ENCODE measurements at places on chromosomes 2 and 18.

- DNase-seq: no peak
Observed at GRCh38 chr2:161136696-161137324, 23.4 kb upstream of the TANK start.

GRCh38 chr2:38427054-38427453, 50.0 kb upstream of the ATL2 start:
- DNase-seq: no peak

- no peak for DNase-seq
Observed at GRCh38 chr18:31197676-31198075, 35.0 kb upstream of the DSC1 start.

DNA sequence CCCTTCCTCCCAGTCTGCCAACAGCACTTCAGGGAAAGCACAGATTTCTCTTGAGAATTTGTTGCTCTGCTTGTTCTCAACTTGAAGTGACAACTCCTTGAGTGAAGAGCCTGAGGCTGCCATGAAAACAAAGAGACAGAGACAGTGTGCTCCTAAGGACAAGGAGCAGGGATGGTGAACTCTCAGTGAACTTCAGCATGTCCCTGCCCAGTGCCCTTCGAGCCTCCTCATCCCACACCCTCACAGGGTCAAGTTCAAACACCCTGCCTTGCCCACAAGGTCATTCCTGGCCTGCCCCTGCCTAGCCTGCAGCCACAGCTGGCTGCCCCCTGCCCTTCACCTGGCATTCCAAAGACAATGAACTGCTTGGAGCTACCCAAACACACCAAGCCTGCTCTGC, 343.5 kb upstream of the KLHL29 start:
- DNase-seq: no peak

GRCh38 chr2:29017716-29018435, 36.8 kb downstream of the TOGARAM2 start:
- no peak for DNase-seq

DNA sequence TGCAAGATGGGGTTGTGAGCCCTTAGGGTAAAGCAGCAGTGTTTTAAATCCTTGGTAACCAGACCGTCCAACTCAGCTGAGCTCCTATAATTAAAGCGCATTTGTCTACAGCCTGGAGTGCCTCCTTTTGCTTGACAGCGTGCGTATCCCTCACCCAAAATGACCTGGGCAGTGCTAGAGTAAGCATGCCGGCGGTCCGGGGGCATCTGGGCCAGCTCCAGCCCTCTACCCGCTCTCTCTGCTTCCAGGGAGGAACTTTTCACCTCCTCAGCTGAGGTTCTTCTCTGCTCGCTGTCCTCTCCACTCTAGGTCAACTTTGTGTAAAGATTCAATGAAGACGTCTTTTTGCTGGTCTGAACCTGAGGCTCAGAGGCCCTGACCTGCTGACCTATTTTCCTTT, 102.4 kb upstream of the TPO start:
- DNase-seq: no peak

- DNase-seq: no peak
Observed at GRCh38 chr2:157376041-157376440, 50.4 kb upstream of the ERMN start.

- no peak for DNase-seq
Observed at GRCh38 chr2:107627164-107627563, 199.5 kb upstream of the RGPD4 start.

DNA sequence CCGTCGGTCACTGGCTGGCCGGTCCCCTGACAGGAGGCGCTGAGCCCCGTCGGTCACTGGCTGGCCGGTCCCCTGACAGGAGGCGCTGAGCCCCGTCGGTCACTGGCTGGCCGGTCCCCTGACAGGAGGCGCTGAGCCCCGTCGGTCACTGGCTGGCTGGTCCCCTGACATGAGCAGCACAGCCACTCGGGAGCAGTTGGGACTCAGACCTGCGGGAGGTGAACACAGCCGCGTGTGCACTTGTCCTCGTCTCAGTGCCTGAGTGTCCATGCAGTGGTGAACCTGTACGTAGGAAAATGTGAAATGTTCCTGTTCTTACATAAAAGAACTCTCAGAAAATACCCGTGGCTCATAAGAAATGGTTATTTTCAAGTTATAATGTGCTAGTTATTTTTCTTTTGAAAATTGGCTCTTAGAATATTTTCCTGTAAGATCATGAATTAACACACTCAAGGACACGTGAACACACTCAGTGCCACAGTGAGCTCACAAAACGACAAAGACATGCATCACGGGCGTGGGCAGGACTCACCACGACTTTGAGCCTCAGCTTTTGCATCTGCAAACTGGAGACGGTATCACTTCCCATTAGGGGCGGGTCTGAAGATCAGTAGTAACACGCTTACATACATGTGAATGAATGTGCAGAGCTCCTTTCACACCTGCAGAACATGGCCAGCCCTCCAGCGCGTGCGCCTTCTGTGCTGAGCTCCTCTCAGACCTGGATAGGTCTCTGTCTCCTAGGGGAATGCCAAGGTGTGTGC, 21.1 kb upstream of the NFATC1 start:
- DNase-seq: peak; percentile 45

GRCh38 chr2:9260464-9260918, 53.9 kb downstream of the ASAP2 start:
- no peak for DNase-seq

DNA sequence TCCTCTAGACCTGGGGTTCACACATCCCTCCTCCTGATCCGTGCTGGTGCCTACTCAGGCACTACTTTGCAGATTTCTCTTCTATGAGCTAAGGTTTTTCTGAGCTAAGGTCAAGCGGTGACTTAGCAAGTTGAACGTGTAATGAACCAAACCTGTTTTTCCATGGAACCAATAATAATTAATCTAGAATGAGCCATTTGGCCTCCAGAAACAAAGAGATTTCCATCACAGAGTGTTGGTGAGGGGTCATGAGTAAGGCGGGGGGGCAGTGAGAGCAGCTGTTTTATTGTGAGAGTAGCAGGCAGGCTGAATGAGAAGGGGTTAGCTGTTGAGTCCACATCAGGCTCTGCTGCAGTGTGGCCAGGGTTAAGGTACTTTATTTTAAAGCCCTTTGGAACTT, 112.0 kb upstream of the FOSL2 start:
- no peak for DNase-seq

DNA sequence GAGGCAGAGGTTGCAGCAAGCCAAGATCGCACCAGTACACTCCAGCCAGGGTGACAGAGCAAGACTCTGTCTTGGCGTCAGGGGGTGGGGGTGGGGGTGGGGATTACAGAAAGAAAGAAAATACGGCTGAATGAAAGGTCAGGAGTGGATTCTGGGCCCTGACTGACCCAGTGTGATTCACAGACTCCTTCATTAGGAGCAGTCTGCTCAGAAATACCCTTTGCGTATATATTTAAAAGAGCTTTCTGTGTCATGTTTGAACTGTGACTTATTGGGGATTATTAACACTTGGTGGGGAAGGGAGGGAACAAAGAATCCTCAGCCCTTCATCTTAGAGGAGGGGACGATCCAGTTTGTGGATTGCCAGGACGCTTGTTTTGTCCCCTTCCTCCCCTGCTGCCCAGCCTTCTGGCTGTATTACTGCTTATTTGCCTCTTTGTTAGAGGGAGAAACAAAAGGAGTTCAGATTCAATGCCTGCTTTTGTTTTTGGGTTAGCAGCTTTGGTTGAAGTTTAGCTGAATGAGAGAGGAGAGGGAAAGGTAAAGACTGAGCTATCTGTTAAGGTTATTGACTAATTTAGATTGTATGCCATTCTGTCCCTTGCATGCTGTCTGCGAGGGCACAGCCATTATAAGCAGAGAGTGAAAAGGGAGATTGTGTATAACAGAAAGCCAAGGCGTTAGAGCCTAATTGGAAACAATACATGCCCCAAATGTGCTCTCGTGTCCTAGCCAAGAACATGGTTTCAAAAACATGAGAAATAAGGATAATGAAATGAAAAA, 118.3 kb downstream of the FMNL2 start:
- no peak for DNase-seq

GRCh38 chr2:69693775-69694450, 48.0 kb upstream of the ANXA4 start:
- DNase-seq: no peak

DNA sequence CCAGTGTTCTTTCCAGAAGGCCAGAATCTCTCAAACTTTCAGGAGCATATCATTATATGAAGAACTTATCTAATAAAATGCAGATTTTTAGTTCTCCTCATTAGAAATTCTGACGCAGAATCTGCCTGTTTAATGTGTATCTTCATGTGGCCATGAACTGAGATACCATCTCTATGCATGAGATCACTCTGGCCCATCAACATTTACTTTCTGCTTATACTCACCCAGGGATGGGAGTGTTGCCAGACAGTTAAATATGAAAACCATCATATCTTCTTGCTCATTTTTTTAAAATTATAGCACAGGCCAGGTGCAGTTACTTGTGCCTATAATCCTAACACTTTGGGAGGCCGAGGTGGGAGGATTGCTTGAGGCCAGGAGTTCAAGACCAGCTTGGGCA, 60.4 kb downstream of the MAPK4 start:
- no peak for DNase-seq

DNA sequence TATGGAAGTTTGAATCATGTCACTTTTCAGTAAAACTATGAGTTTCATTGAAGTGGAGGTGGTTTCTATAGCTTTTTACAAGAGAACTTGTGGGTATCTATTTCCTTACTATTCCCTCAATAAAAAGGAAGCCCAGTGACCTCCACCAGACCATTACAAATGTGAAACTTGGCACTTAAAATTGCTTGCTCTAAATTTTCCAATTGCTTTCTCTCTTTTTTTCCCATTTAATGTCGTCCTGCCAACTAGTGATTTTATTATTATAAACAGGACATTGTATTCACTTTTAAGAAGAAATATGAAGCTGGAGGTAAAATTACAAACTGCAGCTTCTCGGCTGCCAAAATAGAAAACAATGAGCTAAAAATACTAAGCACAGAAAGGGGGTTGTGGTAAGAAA, 208.2 kb upstream of the ALPP start:
- no peak for DNase-seq

- no peak for DNase-seq
Observed at GRCh38 chr2:11698009-11698922, 28.3 kb upstream of the NTSR2 start.

- no peak for DNase-seq
Observed at GRCh38 chr2:215749092-215749957, 264.0 kb downstream of the MREG start.

GRCh38 chr2:115389024-115389423, 946.6 kb downstream of the DPP10 start:
- DNase-seq: no peak

DNA sequence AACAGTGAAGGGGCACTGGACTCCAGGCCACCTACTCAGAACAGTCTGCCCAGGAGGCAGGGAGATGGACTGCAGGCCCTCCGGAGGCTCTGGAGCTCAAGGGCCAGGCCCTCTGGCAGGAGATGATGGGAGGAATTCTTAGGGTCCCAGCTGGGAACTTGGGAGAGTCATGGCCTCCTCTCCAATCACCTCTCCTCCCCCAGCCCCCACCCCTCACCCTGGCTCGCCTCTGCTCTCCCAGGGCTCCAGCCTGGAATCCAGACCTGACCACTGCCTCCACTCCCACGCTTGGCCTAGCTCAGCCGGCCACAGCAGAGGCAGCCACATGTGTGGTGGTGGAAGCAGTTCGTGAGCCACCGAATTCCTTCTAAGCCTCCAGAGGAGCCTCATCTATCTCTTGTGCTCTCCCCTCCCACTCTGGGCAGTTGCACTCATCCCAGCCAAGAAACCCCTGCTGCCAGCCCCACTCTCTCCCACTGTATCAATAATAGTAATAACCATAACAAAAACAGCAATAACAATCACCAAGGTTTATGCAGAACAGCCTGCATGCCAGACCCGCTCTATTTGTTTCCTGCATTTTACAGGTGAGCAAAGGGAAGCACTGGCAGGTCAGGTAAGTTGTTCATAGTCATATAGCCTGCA, 67.4 kb downstream of the TNS1 start:
- DNase-seq: no peak

- DNase-seq: no peak
Observed at GRCh38 chr18:28736223-28736622, 559.3 kb upstream of the CDH2 start.

DNA sequence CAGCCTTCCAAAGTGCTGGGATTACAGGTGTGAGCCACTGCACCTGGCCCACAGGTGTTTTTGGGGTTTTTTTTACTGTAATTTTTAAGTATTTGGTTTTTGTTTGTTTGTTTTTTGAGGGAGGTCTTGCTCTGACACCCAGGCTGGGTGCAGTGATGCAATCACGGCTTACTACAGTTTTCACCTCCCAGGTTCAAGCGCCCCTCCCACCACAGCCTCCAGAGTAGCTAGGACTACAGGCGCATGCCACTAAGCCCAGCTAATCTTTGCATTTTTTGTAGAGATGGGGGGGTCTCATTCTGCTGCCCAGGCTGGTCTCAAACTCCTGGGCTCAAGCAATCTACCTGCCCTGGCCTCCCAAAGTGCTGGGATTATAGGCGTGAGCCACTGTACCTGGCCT, 7.3 kb upstream of the SLC11A1 start:
- DNase-seq: no peak

GRCh38 chr2:175880-176820, 87.7 kb downstream of the SH3YL1 start:
- peak; percentile 61 for DNase-seq

DNA sequence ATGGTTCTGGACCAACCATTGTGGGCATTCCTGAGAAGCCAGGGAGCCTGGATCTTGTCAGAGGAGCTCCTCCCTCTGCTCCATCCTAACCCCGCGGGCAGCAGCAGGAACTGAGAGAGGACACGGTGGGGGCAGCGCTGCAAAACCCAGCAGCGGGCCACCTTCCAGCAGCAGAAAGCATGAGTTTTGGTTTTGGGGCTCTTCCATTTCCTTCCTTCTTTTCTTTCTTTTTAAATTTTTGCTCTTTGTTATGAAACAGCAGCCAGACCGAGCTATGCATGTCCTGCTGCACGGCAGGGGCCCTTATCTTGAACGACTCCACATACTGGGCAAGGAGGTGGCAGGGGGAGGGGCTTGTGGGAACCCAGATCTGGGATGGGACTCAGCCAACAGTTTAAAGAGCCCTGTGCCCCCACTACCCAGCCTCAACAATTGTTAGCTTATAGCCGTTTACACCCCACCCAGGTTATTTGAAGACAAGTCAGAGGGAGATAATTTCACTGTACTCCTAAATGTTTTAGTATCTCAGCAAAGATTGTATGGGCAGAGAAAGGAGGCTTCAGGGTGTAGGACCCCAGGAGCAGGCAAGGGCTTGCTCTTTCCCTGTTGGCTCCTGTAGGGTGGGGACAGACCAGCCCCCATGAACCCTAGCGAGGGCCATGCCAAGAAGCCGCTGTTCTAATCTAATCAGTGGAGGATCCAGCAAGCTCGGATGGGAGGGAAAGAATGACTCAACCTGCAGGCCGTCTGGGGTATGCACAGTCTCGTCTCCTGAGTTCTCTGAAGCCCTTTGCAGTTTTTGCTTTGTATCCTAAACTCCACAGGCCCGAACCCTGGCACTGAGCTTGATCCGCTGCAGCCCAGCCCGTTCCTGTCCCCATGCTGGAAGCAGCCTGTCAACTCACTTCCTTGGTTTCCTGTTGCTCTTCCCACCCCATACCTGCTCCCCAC, 75.3 kb downstream of the LRRFIP1 start:
- peak; percentile 75 for DNase-seq

DNA sequence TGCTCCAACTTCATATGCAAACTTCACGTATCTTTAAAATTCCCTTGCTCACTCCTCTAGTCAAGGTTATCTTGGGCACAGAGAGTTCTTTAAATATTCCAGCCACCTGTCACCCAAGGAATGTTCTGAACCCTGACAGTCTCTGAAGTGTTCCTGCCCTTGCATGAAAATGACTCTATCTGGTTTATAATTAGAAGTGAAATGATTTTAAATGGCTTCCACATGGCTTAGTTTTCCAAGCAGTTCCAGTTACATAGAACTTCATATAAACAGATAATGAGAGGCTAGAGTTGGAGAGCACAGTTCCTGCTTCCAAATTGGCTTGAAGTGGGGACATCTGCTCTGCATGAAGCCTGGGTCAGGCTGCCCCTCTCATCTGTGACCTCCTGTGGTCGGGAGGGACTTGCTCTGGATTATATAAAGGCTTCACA, 81.9 kb downstream of the SLC4A3 start:
- no peak for DNase-seq

All from activated CD8-positive, alpha-beta memory T cell treated with anti-CD3 and anti-CD28 coated beads, Interleukin-2, amount 50 U/mL, for 48 hours (primary cell).